ENCODE measurements at places on chromosomes 7 and 10. TPM values are rescaled to one million over a fixed set of nuclear protein-coding genes. Genes with fewer than 3 reads are reported as not detected.

DNA sequence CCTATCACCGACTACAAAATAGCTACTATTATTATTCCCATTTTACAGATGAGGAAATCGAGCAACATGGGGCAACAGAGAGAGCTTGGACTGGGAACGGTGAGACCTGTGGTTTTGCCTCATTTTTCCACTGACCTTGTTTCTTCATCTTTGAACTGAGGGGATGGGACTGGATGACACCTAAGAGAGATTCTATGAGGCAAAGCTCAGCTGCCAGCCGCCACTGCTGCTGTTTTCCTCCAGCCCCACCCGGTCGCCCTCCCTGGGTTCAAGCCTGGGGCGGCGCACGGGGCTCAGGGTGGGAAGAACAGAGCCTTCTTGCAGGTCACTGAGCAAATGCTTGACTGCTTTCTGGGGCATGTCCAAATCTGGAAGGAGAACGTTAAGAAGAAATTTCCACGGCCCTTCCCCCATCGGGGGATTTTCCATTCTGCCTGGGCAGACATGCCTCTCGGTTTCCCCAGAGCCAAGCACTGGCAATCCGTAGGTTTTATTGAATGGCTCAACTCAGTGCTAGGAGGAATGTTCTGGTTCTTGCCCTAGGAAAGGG, 12.3 kb downstream of the DDIT4 start:
- H3K4me3 ChIP-seq, result no peak overlapping the region
- peaks cover 14% of the 10 kb centered on the region for H3K4me1 ChIP-seq
- H3K27me3 ChIP-seq, result peaks cover 3% of the 10 kb centered on the region
- peak overlapping the region; percentile 85 for H3K27ac ChIP-seq

GRCh38 chr10:123869020-123869414, 22.6 kb downstream of the CPXM2 start:
- H3K27me3 ChIP-seq, result no peaks in the 10 kb centered on the region
- H3K4me1 ChIP-seq, result peaks cover 39% of the 10 kb centered on the region
- no peak overlapping the region for H3K27ac ChIP-seq
- DNase-seq, result no peak

The ADRB1 gene
- 0.35 TPM for total RNA-seq

The EXOC6 gene
- total RNA-seq, result 5.0 TPM

All from WTC11 (cell line).